ENCODE measurements at places on chromosomes 2 and 18.

DNA sequence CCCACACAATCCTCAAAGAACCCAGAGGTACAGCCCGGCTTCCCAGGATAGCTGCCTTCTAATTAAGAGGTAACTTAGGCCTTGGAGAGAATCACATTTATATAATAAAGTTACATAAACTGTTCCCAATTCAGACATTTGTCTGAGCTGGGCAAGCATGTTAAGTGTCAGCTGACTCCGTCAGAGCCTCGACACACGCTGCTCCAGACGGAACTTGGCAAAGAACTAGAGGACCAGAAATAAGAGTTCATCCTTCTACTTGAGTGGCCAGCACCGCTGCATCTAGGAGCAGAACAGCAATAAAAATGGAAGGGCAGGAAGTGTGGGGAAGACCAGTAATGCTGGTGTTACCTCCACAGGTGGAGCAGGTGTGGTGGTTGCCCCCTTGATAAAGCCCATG lies 80.5 kb downstream of the MYO5B start:
- no peak for DNase-seq

- DNase-seq: no peak
Measured at GRCh38 chr2:134307334-134307733, 53.5 kb downstream of the MGAT5 start.

DNA sequence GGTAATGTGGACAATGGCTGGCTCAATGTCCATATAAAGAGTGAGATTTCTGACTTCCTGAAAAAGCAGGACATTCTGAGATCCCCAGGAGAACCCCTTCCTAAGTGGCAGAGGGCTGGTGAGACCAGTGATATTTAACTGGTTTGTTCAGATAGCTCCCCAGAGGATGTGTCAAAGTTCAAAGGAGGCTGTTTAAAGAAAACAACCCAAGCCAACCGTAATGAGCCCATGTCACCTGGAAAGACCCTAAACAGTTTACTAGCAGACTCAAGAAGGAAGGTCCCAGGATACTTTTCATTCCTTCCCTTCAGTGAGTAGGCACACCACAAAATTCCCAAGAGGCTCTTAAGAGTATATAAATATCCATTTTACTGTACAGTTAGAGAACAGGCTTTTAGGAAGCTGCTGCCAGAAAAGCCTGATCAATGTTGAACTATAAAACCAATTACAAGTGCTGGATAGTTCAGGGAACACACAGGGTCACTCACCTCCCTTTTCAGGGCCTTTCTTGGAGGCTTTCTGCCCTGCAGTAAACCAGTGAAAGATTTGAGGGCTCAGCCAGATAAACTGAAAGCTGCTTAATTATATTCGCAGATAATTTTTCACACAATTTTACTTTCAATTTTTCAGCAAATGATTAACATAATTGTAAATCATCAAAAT lies 293.5 kb downstream of the ASXL3 start:
- no peak for DNase-seq

DNA sequence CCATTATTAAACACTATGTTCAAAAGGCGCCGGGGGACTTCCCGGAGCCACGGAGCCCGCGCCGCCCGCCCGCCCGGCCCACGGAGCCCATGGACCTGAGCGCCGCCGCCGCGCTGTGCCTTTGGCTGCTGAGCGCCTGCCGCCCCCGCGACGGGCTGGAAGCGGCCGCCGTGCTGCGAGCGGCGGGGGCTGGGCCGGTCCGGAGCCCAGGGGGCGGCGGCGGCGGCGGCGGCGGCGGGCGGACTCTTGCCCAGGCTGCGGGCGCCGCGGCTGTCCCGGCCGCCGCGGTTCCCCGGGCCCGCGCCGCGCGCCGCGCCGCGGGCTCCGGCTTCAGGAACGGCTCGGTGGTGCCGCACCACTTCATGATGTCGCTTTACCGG lies 197 bp downstream of the GDF7 start:
- peak; percentile 26 for DNase-seq

GRCh38 chr2:121095257-121096080 lies 189.5 kb downstream of the TFCP2L1 start:
- DNase-seq: no peak

GRCh38 chr2:15145046-15145817 lies 415.9 kb downstream of the NBAS start:
- DNase-seq: no peak

DNA sequence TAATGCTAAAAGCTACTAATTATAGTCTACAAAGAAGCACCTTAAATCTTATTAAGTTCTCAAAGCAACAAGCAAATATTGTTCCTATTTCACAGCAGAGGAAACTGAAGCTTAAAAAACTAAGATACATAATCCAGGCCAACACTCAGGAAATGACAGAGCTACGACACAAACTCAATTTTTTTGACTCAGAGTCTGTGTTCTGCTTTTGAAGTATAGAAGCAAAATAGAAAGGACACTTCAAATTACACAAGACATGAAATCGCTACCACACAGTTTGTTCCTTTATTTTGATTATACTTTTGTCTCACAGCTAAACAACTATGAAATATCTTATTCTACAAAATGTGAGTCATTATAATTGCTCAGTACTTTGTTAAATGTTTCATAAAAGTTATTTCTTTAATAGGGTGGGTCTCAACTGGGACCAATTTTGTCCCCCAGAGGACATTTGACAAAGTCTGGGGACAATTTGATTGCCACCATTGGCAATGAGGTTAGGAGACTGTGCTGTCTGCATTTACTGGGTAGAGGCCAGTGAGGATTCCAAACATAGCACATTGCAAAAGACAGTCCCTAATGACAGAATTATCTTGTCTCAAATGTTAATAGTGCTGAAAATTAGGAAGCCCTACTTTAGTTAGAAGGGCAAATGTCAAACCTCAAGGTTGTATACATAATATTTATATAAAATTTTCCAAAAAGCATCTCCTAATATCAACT lies 101.5 kb upstream of the GRB14 start:
- DNase-seq: no peak

DNA sequence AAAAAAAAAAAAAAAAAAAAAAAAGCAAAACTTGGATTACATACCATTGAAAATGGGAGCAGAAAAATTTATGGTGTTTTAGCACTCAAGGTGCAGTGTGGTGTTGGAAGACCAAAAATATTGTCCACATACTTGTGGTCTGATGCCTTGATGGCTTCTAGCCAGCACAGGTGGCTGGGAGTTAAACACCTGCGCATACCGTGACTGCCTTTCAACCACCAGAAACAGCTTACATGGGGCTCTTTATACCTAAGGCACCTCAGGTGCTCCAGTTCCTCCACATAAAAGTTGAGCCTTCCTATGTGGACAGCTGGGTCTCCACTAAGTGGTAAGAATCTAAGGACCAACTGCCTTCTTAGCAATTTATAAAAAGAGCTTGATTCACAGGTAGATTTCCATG lies 802.6 kb upstream of the CELF4 start:
- no peak for DNase-seq

GRCh38 chr2:161369311-161369710 lies 46.8 kb upstream of the TBR1 start:
- DNase-seq: no peak

- no peak for DNase-seq
Measured at GRCh38 chr2:102544182-102544581, 71.2 kb downstream of the SLC9A4 start.

GRCh38 chr2:3201281-3201680 lies 176.3 kb downstream of the EIPR1 start:
- DNase-seq: no peak

GRCh38 chr18:21391074-21391673 lies 149.1 kb downstream of the GREB1L start:
- DNase-seq: no peak

GRCh38 chr18:57910817-57911216 lies 107.7 kb upstream of the ATP8B1 start:
- DNase-seq: no peak

GRCh38 chr2:134791616-134792015 lies 46.8 kb upstream of the ACMSD start:
- no peak for DNase-seq

DNA sequence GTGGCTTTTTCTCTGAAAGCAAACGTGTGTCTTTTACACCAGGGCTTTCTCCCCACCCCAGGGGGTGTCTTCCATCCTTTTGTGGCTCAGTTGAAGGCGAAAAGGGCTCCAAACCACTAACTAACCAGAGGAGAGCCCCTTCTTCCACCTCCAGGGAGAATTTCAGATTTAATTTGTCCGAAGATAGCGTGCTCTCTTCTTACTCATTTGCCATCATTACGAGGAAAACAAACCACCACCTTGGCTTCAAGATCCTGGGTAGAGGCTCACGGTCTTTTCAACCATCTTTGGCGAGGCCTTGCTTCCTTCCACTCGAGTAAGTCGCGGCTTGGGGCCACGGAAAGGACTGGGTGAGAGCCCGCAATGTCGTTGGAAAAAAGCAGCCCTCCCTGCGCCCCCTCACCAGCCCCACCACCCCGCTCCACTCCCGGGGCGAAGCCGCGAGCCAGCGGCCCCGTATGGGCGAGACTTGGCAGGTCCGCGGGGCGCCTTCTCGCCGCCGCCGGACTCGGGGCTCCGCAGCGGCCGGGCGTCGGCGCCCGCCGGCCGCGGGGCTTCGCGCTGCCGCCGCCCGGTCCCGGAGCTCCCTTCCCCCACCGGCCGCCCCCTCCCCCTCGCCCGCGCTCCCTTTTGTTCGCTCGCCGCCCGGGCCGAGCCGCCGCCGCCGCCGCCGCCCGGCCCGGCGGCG lies 1.7 kb upstream of the ZNF532 start:
- DNase-seq: peak; percentile 31

GRCh38 chr2:239245872-239246721 lies 154.7 kb downstream of the HDAC4 start:
- DNase-seq: no peak

- DNase-seq: no peak
Measured at GRCh38 chr2:180291552-180292421, 284.7 kb upstream of the CWC22 start.

DNA sequence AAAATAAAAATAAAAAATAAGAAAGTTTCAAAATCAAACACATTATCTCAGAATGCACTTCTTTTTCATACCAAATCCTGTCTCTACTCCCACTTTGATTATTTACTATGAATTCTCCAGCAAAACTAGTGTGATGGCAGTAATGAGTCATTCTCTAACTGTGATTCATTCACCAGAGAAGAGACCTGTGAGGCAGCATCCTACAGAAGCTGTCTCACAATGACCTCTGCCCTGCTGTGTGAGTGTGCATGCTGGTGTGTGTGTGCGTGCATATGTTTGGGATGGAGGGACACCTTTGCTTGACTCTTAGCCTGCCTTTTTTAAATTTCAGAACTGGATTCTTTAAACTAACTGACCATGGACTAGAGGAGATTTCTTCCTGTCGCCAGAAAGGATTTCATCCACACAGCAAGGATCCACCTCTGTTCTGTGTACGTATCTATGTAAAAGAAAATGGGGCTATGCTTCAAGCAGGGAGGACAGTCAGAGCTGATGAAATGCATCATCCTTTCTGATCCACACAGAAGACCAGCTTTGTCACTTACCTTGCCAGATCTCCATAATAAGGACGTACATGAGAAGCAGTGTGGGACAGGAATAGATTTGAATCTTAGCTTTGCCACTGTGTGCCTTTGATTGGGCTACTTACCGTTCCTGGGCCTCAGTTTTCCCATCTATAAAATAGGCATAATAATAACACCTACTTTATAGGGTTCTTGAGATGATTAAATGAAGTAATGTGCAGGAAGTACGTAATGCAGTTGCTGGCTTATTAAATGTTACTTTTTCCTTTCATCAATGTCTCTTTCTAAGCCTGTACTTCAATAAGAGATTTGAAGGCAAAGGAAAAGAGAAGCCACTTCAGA lies 31.2 kb downstream of the STAMBP start:
- no peak for DNase-seq

DNA sequence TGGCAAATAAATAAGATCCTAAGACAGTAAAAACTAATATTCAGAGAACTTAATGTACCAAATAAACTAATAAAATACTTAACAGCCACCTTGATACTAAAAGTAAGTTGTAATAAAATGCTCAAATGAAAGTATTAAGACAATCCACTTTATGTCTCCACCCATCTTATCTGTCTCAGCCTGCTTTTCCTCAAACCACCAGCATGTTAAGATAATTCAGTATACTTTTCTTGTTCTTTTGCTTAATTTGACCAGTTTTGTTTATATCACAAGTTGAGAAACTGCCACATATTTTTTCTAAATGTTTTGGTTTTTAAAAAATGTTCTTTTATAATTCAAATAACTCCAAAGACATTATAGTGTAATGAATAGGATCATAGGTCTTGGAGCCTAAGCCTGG lies 142.0 kb downstream of the MBD5 start:
- no peak for DNase-seq

DNA sequence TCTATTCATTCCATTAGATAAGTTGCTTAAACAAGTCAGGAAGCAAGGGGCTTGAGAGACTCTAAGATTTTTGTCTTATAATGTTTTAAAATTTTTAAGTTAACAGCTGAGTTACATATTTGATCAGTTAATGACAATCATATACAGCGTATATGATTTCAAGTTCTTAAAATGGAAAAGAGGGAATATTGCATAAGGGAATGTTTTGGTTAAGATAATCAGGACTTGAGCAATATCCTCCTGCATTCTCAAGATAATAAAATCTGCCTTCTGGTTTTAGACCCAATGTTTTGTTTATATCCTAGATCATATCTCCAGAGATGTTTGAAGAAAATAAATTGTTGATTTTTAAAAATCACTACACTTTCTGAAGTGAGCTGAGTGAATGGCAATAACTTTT lies 13.4 kb upstream of the DYNC1I2 start:
- DNase-seq: no peak

DNA sequence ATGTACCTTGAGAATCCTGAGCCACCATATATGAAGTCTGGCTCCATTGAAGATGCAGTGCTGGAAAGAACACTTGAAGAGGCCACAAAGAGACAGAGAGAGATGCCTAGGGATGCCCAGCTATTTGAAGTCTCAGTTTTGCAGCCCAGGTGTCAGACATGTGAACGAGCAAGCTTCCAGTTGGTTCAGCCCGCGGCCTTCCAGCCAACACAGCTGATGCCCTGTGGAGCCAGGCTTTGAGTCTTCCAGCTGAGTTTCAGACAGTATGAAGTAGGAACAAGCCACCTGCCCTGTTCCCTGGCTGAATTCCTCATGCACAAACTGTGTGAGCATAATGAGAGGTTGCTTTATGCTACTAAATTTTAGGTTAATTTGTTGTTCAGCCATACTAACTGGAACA lies 108.8 kb downstream of the SPHKAP start:
- no peak for DNase-seq

GRCh38 chr2:59732871-59733566 lies 820.4 kb downstream of the BCL11A start:
- no peak for DNase-seq

DNA sequence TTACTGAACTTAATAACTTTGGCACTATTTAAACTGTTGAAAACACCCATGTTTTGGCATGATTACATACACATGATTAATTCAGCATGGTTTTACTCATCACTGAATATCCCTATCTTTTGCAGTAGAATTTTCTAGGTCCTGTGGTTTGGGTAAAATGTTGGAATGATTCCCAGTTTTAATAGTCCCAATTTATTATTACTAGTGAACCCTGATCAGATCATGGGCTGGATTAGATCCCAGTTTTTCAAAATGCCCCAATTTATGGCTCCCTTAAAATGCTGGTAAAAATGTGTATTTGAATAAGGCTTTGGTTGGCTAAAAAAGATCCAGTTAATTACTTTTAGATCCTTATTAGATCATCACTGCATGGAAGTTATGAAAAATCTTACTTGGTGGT lies 273.6 kb upstream of the NRP2 start:
- DNase-seq: no peak

- DNase-seq: no peak
Measured at GRCh38 chr2:46701152-46701551, 214.5 kb downstream of the MCFD2 start.

Data from CD4-positive, alpha-beta T cell treated with Interleukin-17A for 1 hour (primary cell).